Large intestine (tissue), 12 donors: ENCODE measurements at places on chromosomes 3 and 15. TPM values are rescaled to one million over a fixed set of nuclear protein-coding genes. Genes with fewer than 3 reads are reported as not detected.
A peak's percentile ranks its signal among the peaks of the same experiment; 100 is the strongest.

Gene LDHAL6B
- polyA plus RNA-seq = 0.57 TPM

Gene LRRC31
- 11.4 TPM for polyA plus RNA-seq

Gene GMNC
- polyA plus RNA-seq = 0.22 TPM

Gene SERPINI2
- 0.09 TPM for polyA plus RNA-seq

- no peaks in the 10 kb centered on the region for H3K36me3 ChIP-seq
- no peak overlapping the region for H3K4me3 ChIP-seq
- H3K27ac ChIP-seq = no peak overlapping the region
- no peaks in the 10 kb centered on the region for H3K4me1 ChIP-seq
Measured at GRCh38 chr3:4953119-4953518, 26.1 kb upstream of the BHLHE40 start.

GRCh38 chr3:183252973-183253527 is at the start of gene B3GNT5:
TSS of gene B3GNT5 (plus strand) at chr3:183253253. CDS start at chr3:183269799, 16,546 bp downstream.
- H3K27ac ChIP-seq = peak within 1 kb of the TSS; percentile 96
- peak within 1 kb of the TSS; percentile 98 for H3K4me3 ChIP-seq
- peaks cover 6% of the 10 kb centered on the region for H3K36me3 ChIP-seq
- H3K27me3 ChIP-seq = no peaks in the 10 kb centered on the region
- peak; percentile 91 for DNase-seq

- H3K27ac ChIP-seq = peak overlapping the region; percentile 99
- DNase-seq = peak; percentile 96
- H3K4me3 ChIP-seq = no peak overlapping the region
- H3K4me1 ChIP-seq = peaks cover 54% of the 10 kb centered on the region
- no peaks in the 10 kb centered on the region for H3K36me3 ChIP-seq
Measured at GRCh38 chr3:13484851-13485590, 4.9 kb downstream of the HDAC11 start.
